ENCODE measurements at places on chromosomes 5 and 9.

DNA sequence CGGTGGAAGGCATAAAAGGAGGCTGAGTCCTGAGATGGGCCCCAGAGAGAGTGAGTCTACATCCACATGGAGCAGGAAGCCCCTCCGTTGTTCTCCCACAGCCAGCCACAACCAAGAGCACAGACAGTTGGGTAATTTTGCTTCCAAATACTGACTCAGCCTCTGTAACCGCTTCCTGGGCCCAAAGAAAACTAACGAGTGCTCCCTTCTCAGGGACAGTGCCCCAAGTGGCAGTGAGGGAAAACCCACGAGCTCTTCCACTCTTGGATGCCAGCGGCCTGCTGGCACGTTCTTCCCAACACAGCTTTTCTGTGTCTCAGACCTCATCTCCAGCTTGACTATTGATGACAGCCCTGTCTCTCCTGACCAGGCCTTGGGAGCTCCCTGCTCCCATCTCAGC, 207.6 kb downstream of the FSTL4 start:
- no peak for DNase-seq

DNA sequence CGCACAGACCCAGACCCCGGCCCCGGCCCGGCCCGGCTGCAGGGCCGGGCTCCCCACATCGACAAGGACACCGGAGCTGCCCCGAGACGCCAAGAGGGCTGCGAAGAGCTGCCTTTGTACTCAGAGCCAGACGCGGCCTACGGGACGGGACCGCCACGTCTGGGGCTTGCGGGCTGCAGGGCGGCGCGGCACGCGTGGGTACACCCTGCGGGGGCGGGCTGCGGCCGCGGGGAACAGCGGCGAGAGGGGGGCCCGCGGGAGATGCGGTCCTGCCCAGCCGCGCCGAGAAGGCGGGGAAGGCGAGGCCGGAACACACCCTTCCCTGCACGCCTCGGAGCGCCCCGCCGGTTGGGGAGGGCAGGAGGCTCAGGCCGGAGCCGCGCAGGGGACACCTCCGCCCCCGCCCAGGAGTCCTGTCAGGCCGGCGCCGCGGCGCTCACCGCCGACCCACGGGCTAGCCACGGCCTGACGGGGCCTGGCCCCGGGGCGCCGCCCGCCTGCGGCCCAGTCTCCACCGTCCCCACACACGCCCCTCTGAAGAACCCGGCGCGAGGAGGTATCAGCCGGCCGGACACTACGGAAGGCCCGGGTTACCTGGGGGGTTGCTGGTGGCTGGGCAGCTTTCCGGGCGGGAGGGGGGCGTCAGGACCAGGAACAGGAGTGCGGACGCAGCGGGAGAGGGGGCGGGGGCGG, 478 bp downstream of the RAB14 start:
- no peak for DNase-seq

GRCh38 chr5:181042722-181043121, 2.7 kb downstream of the BTNL9 start:
- DNase-seq = no peak

DNA sequence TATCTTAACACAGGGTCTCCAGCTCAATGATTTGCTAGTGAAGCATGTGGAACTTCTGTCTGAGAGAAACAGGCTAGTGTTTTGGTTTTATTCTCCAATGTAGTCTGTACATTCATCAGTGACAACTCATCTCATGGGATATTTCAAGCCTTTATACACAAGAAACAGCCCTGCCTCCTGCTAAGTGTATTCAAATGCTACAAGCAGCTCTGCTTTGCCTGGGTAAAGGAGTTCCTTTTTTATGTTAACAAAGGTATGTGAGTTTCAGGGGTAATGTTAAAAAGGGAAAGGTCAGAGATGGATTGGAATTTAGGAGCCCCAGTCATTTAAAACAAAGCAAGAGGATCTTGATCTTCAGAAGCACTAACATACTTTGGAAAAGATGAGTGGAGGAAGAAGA, 498.7 kb downstream of the ISL1 start:
- DNase-seq = no peak

DNA sequence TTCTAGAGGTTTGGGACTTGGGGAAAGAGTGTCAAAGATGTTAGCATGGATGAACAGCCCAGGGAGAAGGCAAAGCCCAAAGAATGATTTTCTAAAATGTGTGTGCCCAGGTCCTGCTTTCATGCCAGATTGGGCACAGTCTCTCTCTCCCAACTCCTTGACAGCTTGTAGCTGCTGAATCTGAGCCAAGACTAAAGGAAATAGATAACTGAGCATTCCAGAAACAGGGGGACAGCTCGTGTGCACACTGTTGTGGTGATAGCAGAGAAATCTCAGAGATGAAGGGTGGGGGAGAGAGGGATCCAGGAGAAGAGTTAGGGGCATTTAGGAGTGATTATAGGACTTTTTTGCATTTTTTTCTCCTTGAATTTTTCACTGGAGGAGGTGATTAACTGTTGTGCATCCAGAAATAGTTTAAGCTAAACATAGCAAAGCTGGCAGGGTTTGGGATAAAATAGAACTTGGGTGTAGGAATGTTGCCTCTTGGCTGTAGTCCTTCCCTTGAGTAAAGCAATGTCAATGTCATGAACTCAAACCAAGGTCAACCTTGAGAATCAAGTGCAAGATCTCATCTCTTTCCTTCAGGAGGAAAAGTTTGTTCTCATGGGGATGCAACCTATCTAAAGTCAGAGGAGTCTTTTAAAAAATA, 245.9 kb downstream of the SH3GL2 start:
- DNase-seq = peak; percentile 88

DNA sequence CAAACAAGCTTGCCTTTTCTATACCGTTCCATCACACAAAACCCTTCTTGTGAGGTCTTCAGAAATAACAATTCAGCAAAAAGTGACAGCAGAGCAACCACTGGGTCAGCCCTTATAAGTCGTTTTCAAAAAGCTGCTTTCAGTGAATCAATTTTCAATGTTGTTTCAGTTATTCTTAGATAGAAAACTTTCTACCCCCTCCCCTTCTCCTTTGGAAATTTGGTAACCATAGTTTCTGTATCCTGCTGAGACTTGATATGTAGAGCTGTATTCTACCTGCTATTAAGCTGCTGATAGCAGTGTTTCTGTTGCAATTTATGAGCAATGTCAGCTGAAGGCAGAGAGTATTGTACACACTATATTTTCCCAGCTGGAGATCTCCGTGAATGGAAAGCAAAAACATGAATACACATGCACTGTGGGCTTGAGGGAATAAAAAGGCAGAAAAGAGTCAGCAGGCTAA, 75.7 kb downstream of the ZNF608 start:
- no peak for DNase-seq

DNA sequence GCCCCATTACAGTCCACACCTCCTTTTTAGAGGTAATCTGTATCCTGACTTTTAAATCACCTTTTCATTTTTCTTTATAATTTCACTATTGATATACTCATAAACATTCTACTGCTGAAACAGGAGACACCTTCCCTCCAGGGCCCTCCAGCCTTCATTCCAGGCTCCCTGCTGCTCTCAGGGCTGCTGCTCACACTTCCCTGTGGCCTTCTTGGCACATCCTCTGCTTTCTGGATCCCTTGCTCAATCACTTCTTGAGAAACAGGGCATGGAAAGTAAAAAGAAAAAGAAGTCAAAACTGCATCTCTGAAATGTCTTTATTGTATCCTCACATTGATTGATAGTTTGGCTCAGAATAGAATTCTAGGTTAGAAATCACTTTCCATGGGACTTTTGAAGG, 19.3 kb upstream of the WNT8A start:
- DNase-seq = no peak

- DNase-seq = no peak
These were observed 8.6 kb upstream of the MUSK start for GRCh38 chr9:110659891-110660541.

DNA sequence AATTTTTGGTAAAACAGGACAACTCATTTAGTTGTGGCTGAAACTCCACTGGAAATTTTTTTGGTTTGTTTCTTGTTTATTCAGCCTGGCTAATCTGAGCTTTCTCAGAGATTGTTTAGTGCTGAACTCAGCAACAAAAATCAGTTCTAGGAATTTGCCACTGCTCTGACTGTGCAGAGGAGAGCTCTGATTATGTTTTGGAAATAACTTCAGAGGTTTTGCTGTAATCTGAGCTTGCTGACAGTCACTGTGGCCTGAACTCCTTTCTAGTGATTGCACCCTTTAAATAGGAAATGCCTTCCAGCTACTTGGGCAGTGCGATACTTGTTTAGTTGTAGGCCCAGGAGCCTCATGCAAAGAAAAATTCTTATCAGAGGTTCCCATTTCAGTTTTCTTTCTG, 60.2 kb downstream of the OSTF1 start:
- no peak for DNase-seq

DNA sequence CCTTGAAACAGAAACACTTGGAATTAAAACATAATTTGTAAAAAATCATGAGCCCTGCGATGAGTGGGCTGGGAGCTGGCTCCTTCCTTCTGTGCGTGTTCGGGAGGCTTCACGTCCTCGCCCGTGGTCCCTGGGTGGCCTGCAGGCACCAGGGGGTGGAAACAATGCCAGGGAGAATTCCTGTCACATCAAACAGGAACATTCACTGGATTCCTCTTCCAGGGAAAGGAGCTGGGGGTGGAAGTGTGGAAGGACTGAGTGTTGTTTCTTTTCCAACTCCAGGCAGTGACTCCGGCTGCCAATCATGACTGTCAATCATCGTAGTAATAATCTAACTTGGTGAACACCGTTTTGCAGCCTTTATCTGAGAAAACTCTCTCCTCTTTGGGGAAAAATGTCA, 10.3 kb downstream of the TOR1A start:
- DNase-seq = no peak

DNA sequence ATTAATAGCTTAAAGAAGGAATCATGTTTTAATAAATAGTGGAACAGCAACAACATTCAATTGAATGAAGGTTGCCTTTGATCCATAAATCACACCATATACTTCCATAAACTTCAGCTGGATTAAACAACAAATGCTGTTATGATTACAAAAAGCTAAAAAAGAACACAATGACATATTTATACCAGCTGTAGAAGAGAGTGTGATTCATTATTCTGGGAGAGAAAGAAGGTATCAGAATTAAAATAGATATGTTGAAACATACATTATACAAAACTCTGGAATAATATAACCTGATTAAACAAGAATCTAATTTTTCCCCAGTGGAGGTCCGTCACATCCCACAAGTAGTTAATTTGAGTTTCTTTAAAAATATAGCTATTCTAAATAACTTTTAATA, 7.5 kb upstream of the RECK start:
- no peak for DNase-seq

GRCh38 chr5:79263290-79263689, 27.4 kb downstream of the JMY start:
- no peak for DNase-seq

- no peak for DNase-seq
These were observed 29.6 kb downstream of the SPRY4 start for GRCh38 chr5:142295084-142295758.

GRCh38 chr5:147359581-147359980, 124.8 kb downstream of the STK32A start:
- DNase-seq = no peak

DNA sequence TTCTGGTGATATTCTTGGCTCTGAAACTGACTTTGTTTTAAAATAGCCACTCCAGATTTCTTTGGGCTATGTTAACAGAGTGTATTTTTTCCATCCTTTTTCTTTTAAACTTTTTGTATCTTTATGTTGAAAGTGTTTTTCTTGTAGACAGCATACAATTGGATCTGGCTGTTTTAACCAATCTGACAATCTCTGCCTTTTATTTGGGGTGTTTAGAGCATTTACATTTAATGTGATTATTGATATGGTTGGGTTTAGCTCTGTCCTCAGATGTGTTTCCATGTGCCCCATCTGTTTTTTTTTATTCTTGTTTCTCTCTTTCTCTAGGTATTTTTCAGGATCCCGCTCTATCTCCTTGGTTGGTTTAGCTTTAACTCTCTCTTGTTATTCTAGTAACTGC, 10.7 kb downstream of the SLC6A18 start:
- no peak for DNase-seq

DNA sequence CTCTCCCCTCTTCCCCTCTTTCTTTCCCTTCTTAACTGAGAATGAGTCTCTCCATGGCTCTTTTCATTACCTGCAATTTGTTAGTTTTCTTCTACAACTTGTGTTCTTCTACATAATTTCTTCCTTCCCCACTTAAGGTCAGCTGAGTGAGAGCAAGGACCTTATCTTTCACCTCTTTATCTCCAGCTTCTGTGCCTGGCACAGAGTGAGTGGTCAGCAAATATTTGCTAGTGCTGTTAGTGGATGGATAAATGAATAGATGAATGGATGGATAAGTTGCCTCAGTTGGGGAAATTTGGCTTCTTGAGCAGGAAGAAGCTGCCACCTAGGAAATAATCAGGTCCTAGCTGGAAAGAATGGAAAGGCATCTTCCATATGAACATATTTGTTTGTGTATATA, 44.6 kb upstream of the PPARGC1B start:
- DNase-seq = no peak

DNA sequence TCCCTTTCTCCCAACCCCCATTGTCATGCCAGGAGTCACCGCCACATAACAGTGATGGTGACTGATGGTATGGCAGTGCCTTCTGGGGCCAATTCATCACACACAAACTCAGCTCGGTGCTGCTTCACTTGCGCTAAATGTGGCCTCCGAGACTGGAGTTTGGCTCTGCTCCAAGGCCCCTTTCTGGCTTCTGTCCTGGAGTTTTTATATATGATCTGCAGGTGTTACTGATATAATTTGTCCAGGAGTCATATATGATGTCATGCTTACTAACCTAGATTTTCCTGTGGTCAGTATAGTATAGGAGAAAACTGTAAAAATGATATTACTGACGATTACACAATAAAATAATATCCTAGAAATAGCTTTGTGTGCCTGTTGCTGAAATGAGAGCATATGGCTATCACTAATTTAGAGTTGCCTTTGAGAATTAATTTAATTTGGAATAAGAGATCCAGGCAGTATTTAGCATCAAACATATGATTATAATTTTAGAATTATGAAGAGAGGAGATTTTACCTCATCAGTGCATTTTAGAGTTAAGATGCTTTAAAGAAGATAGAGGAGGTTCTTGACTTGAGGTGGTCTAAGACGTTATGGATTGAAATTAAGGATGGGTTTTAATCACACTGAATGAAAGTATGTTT, 334.1 kb upstream of the CD180 start:
- peak; percentile 62 for DNase-seq

DNA sequence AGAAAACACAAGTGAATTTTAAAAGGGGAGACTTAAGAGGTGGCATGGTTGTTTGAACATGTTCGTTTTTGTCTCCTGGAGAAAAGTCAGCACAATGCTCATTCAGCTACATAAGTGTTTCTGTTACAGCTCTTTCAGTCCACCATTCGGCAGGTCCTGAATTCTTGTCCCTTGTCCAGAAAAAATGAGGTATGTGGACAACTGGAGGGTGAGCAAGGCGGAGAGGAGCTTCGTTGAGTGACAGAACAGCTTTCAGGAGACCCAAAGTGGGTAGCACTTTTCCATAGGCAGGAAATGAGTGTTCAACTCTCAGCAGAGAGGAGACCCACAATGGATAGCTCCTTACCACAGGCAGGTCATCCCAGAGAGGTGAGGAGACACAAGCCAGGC, 4.9 kb downstream of the PDCD1LG2 start:
- no peak for DNase-seq

Measured in NCI-H446 treated with DMSO at 0.1 percent for 48 hours (cell line).